ENCODE measurements at places on chromosomes 3 and 15.

DNA sequence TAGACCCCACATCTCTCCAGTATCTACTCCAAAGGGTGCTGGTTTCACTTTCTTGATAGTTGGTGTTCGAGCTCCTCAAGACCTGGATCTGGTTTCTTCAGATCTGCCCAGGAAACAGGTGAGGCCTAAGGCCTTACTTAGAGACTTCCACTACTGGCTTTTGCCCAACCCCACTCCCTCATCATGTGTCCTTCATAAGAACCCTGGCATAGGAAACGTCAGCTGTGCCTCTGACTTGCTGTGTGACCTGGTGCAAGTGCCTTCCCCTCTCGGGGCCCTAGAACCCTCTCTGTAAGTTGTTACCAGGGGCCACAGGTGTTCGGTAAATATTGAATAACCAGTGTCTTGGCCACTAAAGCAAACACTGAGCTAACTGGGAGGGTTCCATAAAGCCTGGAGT lies 3.9 kb downstream of the OXTR start:
- no peak for DNase-seq

GRCh38 chr15:72961346-72961745 lies 90.9 kb upstream of the NEO1 start:
- DNase-seq = no peak

- DNase-seq = no peak
Measured at GRCh38 chr15:26001201-26001600, 138.1 kb upstream of the ATP10A start.

GRCh38 chr3:112646623-112647022 lies 5.7 kb upstream of the CCDC80 start:
- no peak for DNase-seq

GRCh38 chr15:99749386-99749785 lies 16.1 kb upstream of the LYSMD4 start:
- no peak for DNase-seq

- DNase-seq = no peak
Measured at GRCh38 chr3:54856271-54856670, 71.6 kb downstream of the LRTM1 start.

- DNase-seq = no peak
Measured at GRCh38 chr3:39205919-39206516, 13.6 kb upstream of the XIRP1 start.

DNA sequence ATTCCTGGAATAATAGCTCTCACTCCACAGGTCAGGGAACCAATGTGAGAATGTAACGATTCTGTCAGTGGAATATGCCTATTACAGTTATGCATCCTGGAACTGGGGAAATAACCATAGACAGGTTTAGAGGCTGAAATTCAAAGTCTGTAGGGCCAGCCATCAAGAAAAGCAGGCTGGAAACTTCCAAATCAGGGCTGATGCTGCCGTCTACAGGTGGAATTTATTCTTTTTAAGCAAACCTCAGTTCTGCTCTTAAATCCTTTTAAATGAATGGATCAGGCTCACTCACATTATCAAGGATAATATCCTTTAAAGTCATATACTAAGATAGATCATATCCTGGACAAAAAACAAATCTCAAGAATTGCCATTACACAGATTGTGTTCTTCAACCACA lies 699.8 kb downstream of the NR2F2 start:
- no peak for DNase-seq

DNA sequence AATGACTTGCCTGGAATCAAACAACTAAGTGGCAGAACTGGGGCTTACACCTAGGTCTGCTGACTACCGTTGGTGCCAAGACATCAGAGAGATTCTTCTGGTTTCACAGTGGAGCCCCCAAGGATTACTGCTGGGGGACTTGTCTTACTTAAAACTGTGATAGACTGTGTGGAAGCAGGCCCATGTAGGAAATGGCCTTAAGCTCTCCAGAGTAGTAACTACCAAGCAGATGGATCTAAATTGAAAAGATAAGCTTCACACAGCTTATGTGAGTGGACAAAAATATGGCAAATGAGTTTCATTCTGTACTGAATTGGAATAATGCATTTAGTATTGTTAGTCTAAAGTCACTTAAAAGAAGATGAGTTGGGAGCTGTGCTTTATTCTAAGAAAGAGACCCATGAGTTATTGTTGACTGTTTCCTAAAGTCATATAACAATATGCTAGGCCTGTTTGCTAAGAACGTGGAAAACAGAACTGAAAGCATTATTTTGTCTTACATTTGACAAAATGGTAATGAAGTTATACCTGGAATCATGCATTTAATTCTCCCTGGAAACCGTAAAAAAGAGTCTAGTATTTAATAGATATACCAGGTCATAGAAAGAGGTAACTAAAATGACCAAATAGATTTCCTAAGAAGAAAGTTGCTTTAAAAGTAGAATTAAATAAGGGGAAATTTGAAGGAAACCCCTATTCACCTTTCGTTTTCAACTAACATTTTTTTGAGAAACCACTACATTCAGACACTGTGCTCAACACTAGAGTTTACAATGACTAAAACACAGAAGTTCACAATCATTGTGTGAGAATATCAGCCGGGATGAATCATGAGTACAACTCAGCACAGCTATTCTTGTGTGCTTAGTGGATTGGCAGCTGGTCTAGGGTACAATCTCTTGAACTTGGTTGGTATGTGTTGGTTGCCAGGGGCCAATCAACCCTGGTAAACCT lies 13.0 kb upstream of the MAPK6 start:
- DNase-seq = no peak

GRCh38 chr15:62059108-62059815 lies 985 bp downstream of the VPS13C start:
- no peak for DNase-seq

DNA sequence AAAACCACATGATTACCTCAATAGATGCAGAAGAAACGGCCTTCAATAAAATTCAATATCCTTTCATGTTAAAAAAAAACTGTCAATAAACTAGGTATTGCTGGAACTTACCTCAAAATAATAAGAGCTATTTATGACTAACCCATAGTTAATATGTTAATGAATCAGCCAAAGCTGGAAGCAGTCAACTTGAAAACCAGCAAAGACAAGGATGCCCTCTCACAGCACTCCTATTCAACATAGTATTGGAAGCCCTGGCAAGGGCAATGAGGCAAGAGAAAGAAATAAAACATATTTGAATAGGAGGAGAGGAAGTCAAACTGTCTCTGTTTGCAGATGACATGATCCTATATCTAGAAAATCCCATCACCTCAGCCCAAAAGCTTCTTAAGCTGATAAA lies 456.1 kb downstream of the OCA2 start:
- peak; percentile 14 for DNase-seq

DNA sequence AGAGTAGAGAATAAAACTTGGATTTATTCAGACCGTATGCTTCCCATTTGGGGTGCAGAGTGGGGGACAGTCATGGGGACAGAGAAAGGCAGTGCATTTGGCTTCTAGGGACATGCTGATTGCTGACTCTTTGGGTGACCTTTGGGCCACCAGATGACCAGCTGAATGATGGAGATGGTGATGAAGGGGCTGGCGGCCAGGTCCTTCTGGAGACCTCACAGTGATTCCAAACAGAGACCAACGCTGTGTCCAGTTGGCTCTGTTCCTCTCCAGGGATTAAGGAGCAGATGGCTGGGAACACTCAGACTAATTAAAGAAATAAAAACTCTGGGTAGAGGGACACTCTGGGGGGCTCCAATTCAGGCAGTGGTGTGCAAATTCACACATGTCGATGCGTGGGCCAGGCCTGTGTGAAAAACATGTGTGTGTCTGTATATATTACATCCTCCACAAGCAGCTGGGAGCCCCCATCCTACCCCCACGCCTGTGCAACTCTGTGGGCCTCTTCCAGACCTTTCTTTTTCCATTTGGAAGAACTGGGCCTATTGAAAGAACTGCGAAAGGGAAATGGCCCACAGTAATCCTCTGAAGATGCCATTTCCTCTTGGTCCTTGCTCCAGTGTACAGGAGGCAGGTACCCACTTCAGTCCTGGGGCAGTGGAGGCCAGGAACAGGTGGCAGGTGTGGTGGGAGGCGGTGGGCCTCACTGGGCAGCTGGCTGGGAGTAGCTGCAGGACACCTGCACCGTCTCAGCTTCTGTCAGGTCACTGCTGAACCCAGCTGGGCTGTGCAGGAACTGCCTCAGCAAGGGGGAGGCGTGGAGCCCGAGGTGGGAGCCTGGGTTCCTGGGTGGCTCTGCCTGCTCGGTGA lies 8.9 kb downstream of the XIRP1 start:
- no peak for DNase-seq

GRCh38 chr3:40923143-40923542 lies 276.2 kb upstream of the CTNNB1 start:
- DNase-seq = no peak
